GM20000 (cell line): ENCODE measurements at places on chromosomes 3 and 15.
A peak's percentile ranks its signal among the peaks of the same experiment; 100 is the strongest.

GRCh38 chr15:63372018-63372705 lies 9.5 kb downstream of the CA12 start:
- no peak for DNase-seq

- DNase-seq, result no peak
Observed at GRCh38 chr3:179452176-179452564, 900 bp upstream of the GNB4 start.

DNA sequence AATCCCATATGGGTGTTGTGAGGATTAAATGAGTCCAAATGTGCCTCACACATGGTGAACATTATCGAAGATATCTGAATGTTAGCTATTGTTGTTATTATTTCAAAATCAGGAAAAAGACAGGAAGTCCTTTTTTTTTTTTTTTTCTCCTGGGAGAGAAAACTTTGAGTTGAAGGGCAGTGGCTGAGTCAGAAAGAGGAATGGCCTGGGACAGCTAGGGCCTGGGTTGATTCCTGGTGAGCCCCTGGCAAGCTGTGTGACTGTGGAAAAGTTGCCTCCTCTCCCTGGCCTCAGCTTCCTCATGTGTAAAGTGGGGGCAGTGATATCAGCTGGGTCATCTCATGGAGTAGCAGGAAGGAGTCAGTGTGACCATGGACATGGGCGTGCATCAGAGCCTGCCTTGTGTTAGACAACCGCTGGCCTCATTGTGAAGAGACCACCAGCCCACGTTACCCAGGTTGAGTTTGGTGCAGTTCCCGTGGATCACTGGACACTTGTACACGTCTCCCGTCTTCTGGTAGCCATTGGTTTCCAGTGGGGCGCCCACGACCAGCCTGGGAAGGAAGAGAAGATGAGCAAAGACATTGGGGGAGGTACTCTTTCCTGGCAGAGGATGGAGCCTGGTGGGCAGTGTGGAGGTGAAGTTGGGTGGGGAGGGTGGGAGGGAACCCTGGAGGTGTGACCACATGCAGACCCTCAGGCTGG lies 63.1 kb downstream of the ITGA11 start:
- DNase-seq, result no peak

DNA sequence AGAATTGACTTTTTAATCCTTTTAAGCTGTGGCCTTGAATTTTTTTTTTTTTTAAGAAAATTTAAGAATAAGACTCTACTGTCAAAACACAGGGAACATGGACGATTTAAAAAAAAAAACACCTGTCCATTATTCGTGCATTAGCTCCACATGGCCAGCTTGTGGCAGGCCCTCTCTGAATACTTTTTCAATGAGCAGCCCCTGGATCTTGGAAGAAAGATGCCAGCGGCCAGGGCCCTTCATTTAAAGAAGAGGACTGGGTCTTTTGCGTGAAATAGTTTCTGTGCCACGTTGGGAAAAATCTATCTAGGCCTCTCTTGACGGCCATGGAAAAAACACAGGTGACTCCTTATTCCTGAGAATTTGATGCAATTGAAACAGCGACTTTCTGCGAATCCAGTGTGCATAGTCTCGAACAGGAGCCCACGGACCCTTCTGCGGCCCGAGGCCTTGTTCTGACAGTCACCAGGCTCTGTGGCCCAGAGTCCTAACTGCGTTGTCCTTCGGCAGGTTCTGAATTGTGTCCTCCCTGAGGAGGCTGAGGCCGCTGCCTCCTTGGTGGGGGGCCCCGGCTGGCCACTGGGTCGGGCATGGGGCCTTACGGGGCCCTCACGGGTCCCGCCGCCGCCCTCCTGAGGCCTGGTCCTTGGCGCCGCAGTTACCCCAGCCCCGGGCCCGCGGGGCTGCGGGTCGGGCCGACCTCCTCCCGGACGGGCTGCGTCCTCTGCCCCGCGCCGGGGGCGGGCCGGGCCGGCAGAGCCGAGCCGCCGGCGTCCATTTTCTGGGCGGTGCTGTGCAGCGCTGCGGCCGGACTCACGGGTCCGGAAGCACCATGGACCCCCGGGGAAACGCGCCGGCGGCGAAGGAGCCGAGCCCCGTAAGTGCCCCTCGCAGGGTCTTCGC lies 33.5 kb downstream of the ZBTB38 start:
- peak; percentile 86 for DNase-seq

DNA sequence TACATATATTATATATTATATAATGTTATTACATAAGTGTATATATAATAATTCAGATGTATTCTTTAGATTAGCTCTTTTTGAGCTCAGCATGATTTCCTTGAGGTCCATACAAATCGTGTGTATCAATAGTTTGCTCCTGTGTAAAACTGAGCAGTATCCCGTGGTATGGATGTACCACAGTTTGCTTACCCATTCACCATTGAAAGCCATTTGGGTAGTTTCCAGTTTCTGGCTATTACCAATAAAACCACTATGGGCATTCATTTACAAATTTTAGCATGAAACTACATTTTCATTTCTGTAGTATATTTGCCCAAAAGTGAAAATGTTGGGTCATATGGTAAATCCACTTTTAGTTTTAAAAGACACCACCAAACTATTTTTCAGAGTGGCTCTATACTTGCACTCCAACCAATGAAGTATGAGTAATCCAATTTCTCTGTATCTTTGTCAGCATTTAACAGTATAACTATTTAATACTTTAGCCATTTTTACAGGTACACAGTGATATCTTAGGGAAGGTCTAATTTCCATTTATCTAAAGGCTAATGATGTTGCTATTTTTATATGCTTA lies 1361.4 kb upstream of the GBE1 start:
- DNase-seq, result no peak

DNA sequence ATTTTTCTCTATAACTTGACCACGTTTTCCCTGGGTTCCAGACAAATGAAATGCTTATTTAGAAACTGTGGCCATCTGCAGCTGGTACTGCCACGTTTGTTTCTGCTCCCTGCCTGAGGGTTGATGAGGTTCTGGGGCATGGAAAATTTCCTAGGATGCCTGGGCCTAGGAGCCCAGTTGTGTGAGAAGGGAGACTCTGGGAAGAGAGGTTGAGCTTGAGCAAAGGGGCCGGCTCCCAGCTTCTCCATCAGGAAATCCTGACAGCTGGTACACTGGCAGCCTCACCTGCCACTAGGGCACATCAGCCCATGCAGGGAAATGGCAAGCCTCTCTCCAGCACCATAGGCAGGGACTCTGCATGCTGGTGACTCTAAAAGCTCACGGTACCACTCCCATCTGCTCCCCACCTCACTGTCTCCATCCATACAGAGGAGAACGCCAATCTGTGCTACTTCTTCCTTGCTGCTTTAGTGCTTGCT lies 165.4 kb upstream of the PPP2R3A start:
- no peak for DNase-seq

DNA sequence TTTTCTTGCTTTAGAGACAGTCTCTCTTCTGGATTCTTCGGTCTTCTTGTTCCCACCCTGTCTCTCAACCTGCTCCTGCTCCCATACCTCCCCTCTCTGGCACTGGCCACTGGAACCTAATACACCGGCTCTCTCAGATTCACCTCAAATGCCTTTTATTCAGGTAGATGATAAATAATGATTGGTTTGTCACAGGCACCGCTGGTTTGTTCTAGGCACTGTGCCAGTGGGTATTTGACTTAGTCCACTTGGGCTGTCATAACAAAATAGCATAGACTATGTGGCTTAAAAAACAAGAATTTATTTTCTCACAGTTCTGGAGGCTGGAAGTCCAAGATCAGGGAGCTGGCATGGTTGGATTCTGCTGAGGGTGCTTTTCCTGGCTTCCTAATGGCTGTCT lies 278.2 kb upstream of the STT3B start:
- no peak for DNase-seq

DNA sequence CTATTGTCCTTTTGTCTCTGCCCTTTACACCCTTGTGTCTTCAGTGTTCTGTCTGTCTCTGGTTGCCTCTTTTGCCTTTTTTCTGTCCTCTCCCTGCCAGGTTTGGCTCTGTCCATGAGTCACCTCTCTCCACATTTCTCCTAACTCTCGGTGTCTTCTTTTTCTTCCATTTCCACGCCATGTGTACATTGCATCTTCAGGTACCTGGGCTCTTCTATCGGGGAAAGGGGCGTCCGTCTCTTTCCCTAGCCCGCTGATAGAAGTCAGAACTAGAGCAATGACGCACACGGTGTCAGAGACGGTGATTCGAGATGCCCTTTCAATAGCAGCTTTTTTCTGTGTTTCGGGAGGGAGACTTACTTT lies 641 bp downstream of the OPA1 start:
- peak; percentile 44 for DNase-seq

DNA sequence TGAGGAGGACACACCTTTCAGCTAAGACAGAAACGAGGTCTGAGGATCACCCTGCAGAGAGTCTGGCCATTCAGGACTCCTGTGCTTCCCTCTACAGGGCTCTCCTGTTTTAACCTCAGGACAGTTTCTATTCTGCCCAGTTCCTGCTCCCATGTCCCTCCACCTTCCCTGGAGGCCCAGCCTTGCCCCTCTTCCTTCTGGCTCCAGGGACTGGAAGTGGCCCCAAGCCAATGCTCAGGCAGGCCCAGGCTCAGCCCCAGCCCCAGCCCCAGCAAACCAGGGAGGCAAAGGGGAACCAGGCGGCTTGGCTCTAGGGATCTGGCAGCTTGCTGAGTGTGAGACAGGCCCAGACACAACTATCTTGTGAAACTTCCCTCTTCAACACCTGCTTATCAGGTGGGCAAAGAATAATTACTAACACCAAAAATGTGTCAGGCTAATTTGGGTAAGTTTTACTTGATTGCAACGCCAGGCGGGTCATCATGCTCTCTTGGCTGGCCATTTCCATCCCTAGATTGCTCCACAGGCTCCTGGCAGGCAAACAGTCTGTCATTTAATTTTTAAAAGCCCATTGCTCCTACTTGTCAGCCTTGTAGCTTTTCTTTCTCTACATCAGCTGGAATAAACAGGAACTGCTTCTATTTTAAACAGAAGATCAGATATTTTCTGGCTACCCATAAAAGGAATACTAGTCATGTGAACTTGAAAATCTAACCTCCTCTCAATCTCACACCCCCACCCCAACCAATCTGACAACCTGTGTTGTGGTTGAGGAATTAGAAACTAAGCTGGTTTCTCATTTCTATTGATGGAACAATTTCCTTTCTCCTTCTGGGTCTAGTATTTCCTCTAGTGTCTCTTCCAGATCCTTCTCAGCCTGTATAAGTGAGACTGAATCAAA lies 33.5 kb downstream of the UPK1B start:
- no peak for DNase-seq

GRCh38 chr15:66722757-66723540 lies 20.9 kb downstream of the SMAD6 start:
- DNase-seq, result no peak

GRCh38 chr3:134090031-134090430 lies 60.3 kb upstream of the SLCO2A1 start:
- DNase-seq, result no peak

- no peak for DNase-seq
Observed at GRCh38 chr3:70127192-70127591, 127.7 kb downstream of the SAMMSON start.

DNA sequence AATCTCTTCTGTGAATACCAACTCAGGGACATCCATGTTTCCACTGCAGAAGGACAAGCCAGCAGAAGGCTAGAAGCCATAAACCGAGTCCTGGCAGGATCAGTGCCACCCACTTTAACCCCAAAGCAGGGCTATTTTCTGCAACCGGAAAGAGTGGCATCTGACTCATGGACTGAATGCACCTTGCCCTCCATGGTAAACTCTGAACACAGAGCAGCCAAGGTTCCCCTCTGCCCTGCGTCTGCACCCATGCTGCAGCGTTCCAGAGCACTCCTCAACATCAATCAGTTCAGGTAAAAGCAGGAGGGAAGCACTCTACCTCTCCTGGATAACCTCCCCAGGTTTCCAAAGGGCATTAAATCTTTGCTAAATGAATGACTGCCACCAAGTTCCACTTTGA lies 801 bp upstream of the NGRN start:
- DNase-seq, result no peak

- peak; percentile 67 for DNase-seq
Observed at GRCh38 chr15:73346735-73347312, 21.9 kb downstream of the HCN4 start.

GRCh38 chr3:4029135-4029534 lies 229.9 kb downstream of the LRRN1 start:
- no peak for DNase-seq

DNA sequence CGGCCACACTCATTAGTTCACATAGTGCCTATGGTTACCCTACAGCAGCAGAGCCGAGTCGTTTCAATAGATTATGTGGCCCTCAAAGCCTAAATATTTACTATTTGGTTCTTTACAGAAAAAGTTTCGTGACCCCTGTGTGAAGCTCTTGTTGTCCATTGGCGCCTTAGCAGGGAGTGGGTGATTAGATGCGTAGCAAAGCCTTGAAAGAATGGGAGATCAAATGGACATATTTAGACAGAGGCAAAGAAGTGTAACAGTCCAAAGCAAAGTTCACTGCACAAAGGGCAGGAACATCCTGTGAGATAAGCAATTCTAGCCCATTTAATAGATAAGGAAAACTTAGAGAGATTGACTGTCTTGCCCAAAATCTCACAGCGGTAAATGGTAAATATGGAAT lies 247.4 kb upstream of the TRIM42 start:
- DNase-seq, result no peak

- DNase-seq, result no peak
Observed at GRCh38 chr3:172606021-172606420, 82.8 kb upstream of the TNFSF10 start.

GRCh38 chr15:73894133-73894814 lies 20.9 kb downstream of the TBC1D21 start:
- no peak for DNase-seq

- no peak for DNase-seq
Observed at GRCh38 chr15:99438691-99439523, 126.9 kb upstream of the MEF2A start.

- DNase-seq, result no peak
Observed at GRCh38 chr15:33794453-33794852, 173.8 kb upstream of the CHRM5 start.

GRCh38 chr3:8658306-8659212 lies 14.0 kb upstream of the SSUH2 start:
- DNase-seq, result peak; percentile 45

DNA sequence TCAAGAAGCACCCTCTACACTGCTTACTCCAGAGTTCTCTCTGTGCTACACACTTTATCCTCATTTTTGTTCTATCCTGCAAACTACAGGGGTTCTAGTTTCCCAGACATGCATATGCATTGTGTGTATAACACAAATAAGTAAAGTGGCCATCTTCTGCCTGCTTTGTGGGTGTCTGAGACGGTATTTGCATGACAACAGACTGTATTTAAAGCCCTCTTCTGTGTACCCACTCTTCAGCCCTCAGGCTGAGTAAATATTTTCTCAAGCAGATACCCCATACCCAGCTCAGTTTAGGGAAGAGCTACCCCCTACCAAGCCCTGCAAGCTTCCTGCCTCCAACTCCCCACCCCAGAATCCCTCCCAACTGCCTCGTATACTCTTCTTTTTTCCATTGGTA lies 31.7 kb downstream of the SYNPR start:
- DNase-seq, result no peak
